ENCODE measurements at places on chromosomes 16 and 17.

DNA sequence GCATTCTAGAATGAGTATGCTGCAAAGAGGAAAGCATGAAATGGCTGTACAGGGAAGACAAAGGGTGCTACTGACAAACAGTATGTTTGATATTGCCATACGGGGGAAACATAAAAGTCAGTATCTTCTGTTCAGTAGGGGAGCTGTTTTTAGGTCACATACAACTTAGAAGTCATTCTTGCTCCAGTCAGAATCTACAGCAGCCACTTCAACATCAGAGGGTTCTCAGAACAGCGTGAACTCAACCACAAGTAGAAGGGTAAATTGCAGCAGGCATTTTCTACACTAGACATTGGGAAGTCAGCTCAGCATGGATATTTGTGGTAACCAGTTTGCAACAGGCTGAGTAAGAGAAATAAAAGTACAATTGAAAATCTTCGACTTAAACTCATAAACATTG, 1241.8 kb upstream of the GOT2 start:
- DNase-seq = no peak

DNA sequence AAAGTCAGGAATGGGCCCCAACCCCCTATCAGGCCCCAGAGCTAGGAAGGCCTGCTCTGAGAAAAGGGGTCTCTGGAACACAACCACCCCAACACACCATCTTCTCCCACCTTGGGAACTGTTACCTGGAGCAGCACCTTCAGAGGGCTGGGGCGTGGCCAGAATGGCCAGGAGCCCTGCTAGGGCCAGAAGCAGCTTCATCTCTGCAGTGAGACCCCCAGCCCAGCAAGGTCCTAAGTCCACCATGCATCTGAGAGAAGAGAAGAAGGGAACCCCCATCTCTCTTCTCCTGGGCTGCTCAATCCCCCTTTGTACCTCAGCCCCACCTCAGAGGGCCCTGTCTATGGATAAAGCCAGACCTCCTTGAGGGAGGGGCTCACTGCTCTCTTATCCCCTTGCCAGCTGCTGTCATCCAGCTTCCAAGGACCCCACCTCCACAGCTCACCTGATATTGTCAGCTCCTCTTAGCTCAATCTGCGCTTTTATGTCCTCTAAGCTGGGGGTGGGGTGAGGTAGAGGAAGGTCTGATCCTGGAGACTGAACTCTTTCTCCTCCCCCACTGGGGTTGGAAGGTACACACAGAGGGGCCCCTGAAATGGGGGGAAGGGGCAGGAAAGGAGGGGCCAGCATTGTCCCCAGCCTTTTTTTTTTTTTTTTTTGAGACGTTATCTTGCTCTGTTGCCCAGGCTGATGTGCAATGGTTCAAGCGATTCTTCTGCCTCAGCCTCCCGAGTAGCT, at the start of gene MPO:
Gene MPO, minus strand, starts transcription at position 456 of the 738 bp plus-strand sequence. Its CDS starts 177 bp downstream, at position 279.
- DNase-seq = no peak

DNA sequence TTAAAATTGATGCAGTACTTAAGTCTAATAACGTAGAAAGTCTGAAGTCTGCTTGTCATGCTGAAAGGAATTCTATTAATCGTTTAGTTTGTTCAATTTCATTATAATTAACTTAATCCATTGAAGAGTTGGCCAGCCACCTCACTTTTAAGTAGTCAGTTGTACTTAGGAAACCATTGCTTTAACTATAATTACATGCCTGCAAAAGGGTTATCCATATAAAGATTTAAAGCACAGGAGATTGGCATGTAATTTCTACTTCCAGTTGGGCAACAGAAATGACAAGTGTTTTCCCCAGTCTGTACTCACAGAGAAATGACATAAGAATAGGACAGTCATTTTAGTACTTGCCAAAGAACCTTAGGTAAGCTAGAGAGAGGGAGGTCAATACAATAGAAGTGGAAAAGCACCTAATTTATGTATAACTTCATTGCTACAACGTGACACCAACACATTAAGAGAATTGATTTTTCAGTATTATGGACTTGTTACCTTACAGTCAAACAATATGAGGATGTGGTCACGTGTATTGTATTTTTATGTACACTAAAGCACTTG, 3.7 kb upstream of the USP32 start:
- DNase-seq = no peak

DNA sequence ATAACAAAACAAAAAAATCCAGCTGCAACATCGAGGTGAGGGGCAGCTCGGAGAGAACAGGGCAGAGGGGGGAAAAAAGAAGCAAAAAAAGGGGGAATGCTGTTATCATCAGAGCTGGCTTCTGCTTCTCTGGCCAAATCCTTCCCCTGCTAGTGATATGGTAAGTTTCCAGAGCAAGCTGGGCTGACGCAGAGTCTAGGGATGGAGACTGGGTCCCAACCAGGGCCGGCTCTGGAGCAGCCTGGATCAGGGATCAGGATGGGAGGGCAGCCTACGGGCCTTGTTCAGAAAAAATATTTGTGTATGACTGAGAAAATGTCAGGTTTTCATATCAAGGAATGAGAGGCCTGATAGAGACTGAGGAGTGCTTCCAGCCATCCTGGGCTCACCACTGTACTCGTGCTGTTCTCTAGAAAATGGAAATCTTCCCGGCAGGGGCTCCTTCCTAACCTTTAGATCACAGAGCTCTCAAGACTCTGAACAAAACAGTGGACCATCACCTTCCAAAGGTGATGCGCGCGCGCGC, 726 bp upstream of the C1QTNF1 start:
- DNase-seq = no peak

DNA sequence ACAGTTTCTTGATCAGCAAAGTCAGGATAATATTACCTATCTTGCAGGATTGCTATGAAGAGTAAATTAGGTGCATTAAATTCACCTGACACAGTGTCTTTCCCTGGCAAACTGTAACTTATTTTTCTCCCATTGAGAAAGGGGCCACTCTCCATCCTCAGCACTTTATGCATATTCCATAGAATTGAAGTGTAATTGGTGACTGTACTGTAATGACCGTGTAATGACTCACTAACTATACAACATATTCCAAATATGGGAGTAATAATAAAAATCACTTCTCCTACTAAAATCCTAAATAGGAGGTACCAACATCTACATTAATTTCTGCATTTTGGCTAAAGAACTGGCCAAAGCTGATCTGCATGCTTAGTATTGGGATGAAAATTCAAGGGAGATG, 141.9 kb upstream of the NOG start:
- DNase-seq = no peak

All from stimulated activated CD8-positive, alpha-beta memory T cell treated with anti-CD3 and anti-CD28 coated beads, Interleukin-7, amount 100 ng/mL, for 4 hours (primary cell).